ENCODE measurements at places on chromosomes 2 and 18.

GRCh38 chr2:105754994-105755393 is 10.3 kb downstream of the NCK2 start:
- DNase-seq, result no peak

DNA sequence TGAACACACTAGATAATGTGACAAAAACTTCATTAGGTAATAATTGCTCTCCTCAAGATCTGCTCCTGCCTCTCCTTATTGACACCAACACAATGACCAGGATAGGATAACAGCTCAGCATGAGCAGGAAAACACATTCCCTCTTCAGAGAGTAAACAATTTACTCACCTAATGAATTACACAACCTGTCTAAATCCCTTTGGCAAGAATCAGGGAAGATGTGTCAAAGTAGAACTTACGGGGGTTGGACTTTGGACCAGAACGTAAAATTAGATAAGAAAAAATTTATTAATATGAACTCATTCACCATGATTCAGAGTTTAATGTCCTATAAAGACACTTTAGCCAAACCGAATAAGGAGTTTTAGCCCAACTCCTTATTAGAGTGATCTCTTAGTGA is 512.2 kb downstream of the SATB2 start:
- no peak for DNase-seq

DNA sequence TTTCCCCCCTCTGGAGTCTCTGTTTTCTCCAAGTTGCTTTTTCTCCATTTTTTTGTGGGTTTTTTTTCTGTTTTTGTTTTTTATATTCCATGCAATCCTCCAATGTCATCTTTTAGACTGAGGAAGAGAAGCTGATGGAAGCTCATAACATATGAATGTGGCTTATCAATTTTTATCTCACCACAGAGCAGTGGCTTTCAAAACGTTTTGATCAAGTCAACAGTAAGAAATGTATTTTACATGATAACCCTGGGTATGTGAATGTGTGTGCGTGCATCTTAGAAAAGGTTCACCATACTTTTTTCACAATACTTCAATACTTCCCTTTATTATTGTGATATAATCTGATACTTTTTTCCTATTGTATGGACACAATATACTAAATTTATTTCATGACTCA is 64.6 kb upstream of the CDCA7 start:
- DNase-seq, result no peak

DNA sequence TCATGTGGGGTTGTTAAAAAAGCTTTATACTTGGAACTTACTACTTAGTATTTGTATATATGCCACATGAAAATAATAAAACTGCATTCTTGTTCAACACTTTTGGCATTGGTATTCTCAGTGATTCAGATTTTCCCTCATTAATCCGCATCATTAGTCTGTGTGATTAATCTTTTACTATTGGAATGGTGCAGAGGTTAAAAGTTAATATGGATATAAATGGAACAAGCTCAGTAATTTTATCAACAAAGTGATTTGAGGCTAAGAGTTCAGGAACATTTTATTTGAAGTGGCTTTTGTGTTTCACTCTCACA is 45.4 kb upstream of the REG3G start:
- DNase-seq, result no peak

GRCh38 chr2:36658277-36658748 is 38.2 kb upstream of the VIT start:
- DNase-seq, result no peak

DNA sequence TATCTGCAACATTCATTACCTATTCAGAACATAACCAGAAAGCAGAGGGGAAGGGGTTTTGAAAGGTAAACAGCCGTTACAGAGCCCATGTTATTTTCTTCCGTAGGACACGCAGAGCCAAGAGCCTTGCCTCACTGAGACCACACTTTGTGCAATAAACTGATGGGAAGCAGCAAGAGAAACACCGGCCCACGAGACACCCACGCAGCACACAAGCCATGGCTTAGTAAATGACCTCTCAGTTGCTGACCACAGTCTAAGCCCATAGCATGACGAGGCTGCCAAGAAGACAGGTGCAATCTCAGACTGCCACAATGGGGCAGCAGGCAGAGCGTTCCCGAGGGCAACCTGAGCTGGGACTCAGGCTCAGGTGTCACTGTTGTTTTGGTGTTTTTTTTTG is 59.6 kb downstream of the CABYR start:
- no peak for DNase-seq

DNA sequence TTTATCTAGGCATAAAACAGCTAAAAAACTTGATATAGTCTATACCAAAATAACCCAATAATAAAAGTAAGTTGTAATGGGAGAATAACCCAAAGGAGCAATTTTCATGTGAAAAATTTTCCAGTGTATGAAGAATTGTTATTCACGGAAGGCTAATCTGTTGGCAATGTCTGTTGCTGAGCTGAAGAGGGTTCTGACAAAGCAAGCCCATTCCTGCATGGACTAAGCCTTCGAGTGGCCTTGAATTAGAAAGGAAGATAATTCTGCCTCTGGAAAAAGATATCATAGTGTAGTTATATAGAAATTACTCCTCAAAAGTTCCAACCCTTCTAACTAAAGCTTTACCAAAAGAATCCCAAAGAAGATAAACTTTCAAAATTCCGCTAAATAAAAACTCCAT is 101.5 kb downstream of the MAP2 start:
- DNase-seq, result no peak

- DNase-seq, result no peak
Observed at GRCh38 chr18:40532046-40532445, 1423.0 kb upstream of the PIK3C3 start.

DNA sequence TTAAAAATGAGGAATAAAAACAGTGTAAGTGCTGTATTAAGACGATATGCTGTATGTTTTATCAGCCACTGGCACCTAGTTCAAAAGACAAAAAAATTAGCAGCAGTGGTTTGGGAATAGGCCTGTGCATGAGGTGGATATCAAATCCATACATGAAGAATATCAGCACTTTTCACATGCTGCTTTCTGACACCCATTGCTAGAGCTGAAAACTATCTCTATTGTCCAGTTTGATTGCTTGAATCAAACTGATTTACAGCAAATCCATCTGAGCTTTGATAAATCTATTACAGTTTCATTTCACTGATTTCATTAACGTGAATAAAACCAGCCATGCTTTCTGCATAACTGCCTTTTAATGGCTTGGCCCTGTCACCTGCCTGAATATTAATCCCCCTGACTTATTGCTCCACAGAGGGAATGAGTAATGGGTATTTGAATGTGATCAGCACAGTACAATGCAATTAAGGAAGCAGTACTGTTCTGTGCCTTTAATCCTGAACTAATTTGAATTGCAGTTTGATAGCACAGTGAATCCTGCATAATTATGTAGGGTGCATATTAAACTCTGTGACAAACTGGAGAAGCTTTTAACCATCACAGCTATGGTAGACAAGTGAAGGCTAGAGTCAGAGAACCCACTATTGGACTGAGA is 154.0 kb downstream of the GPD2 start:
- no peak for DNase-seq

DNA sequence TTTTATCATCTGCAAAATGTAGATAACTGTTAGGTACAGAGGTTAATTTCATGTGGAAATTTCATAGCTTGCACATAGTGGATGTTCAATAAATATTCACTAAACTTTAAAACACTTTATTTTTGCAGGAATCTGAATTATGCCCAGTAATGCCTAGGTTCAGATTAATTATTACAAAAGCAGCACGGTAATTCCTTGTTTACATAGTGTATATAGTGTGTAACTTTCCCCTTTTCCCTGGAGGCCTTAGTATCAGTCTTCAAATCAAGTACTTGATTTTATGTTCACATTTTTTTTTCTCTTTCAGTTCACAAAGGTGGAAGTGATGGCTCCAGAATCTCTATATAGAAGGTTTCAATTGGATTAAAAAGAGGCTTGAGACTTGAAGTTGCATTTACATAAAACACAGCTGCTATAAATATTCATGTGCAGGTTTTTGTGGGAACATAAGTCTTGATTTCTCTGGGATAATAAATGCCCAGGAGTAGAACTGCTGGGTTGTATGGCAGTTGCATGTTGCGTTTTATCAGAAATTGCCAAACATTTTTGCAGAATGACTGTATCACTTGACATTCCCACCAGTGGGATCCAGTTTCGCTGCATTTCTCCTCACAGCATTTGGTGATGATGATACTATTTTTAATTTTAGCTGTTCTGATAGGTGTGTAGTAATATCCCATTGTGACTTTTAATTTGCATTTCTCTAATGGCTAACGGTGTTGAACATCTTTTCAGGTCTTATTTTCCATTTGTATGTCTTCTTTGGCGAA is 27.6 kb upstream of the LGALSL start:
- no peak for DNase-seq

- no peak for DNase-seq
Observed at GRCh38 chr2:158099716-158100115, 2.0 kb upstream of the UPP2 start.

- no peak for DNase-seq
Observed at GRCh38 chr18:77053616-77054287, 78.8 kb downstream of the MBP start.

GRCh38 chr2:9020267-9020666 is 16.8 kb upstream of the MBOAT2 start:
- DNase-seq, result no peak

DNA sequence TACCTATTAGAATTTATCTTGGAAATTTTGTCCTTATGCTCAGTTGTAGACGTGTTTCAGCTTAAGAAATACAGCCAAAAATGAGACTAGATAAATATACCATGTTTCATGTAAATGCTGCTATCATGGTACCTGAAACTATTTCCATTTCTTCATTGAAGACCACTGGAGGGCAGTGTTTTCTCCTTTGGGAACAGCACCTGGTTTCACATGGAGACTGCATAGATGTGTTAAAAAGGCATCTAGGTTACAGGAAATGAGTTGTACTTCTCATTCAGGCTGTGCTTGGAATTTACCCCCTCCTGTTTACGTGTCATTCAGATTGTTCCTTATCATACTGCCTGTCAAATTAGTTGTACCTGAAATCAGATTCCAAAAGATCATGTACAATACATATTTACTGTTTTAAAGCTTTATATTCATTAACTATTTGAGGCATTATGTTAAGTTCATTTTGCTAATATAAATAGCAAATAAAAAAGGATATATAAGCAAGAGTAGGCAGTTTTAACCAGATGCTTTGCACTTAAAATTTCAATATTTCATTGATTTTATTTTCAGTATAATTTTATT is 57.3 kb upstream of the PSMD14 start:
- DNase-seq, result no peak

DNA sequence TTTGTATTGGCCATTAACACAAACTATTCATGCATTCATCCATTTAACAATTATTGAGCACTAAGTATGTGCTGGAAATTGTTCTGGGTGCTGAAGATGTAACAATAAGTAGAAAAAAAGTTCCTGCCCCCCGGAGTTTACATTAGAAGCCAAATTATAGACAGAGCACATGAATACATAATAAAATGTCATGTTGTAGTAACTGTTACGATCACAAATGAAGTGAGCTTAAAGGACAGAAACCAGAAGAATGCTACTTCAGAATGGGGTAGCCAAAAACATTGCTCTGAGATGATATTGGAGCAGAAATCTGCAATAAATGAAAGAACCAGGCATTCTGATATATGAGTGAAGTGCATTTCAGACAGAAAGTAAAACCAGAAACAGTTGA is 256.0 kb upstream of the SETBP1 start:
- DNase-seq, result no peak

DNA sequence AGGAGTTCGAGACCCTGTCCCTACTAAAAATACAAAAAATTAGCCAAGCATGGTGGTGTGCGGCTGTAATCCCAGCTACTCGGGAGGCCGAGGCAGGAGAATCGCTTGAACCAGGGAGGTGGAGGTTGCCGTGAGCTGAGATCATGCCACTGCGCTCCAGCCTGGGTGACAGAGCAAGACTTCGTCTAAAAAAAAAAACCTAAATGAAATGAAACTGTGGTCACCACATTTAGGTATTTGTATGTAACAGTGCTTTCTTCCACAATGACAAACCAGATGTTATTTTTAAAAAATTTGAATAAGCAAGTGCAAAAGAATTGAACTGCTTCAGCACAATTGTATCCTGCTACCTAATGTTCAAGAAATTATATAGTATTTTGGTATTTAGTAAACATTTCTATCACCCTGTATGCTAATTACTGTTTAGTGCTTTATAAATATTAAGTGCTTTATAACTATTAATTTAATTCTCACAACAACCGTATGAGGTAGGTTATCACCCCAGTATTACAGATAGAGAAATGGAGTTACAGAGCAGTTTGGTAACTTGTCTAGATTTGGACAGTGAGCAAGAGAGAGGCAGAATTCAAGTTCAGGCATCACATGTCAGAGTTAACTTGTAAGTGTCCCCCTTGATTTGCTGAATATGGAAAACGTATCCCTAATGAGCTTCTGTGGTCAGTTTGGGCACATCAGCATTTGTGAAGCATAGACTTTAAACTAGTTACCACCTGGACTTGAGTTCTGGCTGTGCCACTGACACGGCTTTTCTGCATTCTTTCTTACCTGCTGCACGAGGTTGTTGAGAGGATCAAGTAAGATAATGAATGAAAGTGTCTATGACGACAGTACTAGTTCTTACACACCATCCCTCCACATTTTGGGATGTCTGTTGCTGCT is 14.4 kb downstream of the PHLPP1 start:
- no peak for DNase-seq

DNA sequence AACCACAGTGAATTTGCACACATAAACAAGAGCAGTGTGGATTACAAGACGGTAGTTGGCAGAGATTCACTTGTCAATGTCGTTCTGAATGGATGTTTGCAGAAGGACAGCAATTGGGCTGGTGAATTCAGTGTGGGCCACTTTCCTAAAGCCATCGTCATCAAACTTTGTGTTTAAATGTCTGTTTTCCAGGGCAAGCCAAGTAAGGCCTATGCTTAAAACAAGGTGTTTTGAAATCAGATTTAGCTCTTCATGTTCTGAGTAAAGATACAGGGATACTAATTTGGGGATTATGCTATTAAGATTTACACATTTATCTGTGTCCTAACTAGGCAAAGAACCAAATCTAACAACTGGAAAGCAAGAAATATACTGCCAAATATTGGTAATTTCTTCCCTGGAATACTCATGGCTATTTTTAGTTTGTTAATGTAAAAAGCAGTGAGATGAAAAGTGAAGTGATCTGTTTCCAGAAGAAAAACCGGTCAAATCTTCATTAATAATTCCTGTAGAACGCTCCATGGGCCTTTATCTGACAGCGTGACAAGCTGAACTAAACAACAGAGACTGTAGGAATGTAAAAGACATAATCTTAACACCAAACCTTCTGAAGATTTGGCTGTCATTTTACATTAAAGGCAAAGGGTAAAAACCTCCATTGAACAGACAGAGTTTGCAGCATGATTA is 175.7 kb downstream of the ICOS start:
- DNase-seq, result no peak

GRCh38 chr2:217838409-217838831 is 164.4 kb downstream of the TNS1 start:
- peak; percentile 85 for DNase-seq

GRCh38 chr2:43044093-43044681 is 182.2 kb downstream of the ZFP36L2 start:
- no peak for DNase-seq

DNA sequence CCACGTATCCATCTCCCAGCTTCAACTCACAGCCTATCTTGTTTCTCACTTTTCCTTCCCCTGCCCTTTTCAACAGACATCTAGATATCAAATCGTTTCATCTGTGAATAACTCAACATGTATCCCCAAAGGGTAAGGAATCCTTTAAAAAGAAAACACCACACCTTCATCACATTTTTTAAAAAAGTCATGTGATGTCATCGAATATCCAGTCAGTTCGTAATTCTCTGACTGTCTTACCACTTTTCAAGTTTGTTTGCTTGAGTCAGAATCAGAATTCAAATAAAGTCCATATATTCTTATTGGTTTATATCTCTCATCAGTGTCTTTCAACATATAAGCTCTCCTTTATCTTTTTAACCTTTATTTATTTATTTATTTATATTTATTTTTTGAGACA is 5.4 kb upstream of the LONRF2 start:
- DNase-seq, result no peak

GRCh38 chr2:80238692-80239469 is 65.7 kb downstream of the LRRTM1 start:
- DNase-seq, result peak; percentile 51

All from midbrain (tissue), 1 donor.